HuH-7 (cell line): ENCODE measurements at places on chromosomes 2 and 18.

- DNase-seq: peak; percentile 12
Measured at GRCh38 chr18:72652990-72653593, 109.0 kb upstream of the CBLN2 start.

DNA sequence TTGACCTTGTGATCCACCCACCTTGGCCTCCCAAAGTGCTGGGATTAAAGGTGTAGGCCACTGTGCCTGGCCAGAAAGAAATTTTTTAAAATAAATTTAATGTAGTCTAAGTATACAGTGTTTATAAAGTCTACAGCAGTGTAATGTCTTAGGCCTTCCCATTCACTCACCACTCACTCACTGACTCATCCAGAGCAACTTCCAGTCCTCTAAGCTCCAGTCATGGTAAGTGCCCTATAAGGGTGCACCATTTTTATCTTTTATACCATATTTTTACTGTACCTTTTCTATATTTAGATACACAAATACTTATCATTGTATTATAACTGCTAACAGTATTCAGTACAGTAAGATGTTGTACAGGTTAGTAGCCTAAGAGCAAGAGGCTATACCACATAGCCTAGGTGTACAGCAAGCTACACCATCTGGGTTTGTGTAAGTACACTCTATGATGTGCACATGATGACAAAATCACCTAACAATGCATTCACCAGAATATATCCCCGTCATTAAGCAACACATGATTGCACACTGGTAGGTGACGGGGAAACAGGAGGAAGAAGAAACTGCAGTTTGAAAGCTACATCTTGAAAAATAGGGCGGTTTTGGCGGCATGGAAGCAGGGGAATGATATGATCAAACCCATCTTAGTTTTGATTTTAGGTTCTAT is 105.1 kb upstream of the ITGB6 start:
- no peak for DNase-seq

DNA sequence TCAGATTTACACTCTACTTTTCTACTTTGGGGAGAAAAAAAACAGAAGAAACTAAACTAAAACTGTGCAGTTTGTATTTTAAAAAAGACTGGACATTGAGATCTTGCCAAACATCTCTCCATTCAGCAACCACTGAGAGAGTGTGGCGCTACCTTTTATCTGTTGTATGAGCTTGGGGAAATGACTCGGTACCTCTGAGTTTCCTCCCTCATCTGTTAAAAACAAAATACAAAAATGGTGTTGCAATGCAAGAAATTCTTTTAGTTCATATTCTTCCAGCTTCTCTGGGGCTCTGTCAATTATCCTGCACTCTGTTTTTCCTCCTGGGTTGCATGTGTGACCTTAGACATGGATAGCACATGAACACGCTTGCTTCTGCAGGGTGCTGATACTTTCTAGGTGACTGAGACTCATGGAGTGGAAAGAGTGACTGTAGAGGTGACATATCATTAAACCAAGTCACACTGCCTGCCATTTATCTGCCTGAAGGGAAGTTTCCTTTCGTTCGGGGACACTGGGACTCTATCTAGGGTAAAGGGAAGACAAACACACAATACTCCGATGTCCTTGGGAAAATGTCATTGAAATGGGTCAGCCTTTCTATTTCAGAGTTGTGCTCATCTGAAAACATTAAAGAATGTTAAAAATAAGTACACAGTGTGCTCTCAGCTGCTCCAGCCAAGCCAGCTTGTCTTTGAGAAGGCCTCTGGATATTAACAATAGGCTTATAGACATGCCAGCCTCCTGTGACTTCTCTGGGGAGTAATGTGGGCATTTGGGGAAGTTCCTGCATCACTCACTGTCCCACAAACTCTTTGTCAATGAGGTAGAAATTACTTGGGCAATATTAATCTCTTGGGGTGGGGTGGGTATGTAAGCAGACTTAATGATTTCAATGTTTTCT is 91.4 kb downstream of the TRIB2 start:
- DNase-seq: no peak

DNA sequence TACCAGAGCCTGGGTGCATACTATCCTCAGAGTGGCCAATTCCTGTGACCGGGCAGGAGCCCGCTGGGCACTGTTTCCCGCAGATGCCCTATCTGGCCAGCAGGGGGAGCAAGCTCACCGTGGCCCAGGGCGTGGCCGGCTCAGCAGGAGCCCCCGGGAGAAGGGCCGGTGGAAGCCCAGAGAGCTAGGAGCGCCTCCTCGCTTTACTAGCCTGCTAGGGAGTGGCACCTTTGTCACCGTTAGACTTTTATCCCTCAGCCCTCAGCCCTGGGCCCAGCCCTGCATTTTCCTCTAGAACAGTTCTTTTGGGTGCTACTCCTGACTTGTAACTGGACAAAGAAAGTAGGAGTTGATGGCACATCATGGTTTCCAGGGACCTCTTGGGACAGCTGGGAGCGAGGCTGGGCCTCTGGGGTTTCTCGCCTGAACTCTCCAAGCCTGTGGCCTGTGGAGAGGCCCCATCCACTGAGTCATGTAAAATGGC is 24.0 kb downstream of the TMEM177 start:
- peak; percentile 89 for DNase-seq

DNA sequence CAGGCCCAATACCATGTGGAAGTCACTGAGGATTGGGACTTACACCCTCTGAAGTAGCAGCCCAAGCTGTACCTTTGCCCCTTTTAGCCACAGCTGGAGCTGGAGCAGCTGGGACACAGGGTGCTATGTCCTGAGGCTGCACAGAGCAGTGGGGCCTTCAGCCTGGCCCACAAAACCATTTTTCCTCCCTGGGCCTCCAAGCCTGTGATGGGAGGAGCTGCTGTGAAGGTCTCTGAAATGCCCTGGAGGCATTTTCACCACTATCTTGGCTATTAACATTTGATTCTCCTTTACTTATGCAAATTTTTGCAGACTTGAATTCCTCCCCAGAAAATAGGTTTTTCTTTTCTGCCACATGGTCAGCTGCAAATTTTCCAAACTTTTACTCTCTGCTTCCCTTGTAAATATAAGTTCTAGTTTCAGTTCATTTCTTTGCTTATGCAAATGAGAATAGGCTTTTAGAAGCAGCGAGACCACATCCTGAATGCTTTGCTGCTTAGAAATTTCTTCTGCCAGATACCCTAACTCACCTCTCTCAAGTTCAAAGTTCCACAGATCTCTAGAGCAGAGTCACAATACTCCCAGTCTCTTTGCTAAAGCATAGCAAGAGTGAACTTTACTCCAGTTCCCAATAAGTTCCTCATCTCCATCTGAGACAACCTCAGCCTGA is 213.8 kb upstream of the MGAT5 start:
- no peak for DNase-seq

DNA sequence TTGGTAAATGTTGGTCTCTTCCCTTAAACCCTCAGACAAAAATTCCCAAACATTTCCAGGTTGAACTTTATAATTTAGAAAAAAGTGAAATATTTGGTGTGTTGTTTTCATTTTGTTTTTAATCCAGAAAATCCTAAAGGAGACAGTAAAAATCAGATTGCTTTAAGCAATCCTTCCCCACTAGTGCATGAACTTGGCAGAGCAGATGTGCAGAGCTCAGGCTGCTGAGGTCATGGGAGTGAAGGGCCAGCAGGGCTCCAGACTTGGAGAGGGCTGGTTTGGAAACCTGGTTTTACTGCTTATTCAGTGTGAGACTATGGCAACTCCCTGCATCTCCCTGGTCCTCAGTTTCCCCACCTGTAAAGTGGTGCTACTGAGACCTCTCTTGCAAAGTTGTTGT is 66.7 kb upstream of the TEX51 start:
- DNase-seq: no peak

DNA sequence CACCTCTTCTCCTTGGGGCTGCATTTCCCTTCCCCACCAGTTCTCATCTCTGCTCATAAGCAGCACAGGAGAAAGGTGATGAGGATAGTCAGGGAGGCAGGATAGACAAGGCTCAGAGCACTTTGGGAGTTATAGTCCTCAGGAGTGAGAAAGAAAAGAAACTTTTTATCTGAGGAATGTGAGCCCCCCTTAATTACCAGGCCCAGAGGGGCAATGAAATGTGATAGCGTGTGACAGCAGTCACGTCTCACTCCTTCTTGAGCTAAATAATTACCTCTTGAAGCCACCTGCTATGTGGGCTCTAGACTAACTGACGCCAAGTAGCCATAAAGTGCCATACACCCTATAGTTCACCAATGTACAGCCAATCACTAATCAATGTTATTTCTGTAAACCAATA is 105.8 kb downstream of the SPP2 start:
- DNase-seq: no peak

DNA sequence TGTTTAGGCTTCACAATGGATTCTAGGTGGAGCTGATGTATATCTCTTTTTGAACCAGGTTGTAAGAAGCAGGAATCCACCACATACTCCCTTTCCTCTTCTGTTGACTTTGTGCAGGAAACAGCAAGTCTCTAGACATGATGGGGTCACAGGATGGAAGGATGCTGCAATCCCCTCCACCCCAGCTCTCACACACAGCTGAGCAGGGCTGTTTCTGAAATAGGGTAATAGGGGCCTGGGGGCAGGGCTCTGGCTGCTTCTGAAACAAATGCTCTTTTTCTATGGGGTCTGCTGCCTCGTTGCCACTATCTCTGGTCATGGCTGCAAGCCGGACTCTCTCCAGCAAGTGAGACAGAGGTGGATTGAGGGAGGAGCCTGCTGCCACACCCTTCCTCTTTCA is 148.9 kb downstream of the SOX11 start:
- no peak for DNase-seq

DNA sequence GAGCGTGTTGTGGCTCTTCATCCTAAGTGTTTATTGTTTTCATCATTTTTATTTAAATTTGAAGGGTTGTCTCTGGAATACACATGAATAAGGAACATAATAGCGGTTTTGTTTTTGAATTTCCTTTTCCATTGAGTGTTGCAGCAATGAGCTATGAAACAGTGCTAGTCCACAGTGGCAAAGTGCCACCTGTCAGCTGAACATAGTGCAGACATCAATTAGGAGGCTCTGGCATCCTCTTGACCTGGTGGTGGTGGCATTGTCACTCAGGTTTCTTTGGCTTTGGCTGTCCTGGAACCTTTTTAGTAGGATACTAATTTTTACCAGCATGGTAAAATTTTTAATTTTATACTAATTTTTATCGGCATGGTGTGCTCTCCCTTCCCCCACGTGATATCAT is 63.2 kb downstream of the UGGT1 start:
- no peak for DNase-seq
